ENCODE measurements at places on chromosomes 5 and 9. TPM values are rescaled to one million over a fixed set of nuclear protein-coding genes. Genes with fewer than 3 reads are reported as not detected.

The PAEP gene
- total RNA-seq: not detected

DNA sequence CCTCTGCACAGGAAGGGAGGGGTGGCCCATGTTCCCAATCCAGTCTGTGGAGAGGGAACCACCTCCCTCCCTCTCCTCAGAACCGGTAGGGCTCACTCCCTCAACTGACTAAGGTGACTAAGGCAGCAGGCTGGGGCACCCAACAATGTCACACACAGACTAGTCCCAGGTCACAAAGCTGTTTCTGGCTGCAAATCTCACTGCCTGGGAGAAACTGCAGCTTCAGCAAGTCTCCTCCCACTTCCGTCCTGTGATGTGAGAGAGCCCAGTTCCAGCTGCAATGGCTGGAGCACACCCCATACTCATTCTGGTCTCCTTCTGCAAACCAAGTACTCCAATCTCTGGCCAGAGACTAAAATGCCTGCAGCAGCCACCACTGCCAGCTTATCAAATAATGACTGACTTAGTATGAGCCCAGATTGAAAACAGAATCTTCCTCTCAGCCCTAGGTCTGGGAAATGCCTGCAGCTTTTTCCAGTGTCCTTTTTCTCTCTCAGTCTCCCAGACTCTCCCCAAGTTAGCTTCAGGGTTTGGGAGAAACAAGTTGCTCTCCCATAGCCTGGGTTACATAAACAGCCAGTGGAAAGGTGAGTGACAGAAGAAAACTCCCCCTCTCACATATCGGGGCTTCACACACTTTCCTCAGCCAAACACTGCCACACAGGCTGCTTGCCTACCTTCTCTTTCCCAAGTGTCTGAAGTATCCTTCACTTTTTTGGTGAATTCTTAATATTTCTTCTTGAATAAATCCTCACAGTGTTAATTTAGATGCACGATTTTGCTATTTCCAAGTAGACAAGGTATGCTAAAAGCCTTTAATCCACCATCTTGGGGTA is 247.4 kb upstream of the RASA1 start:
- DNase-seq: no peak

GRCh38 chr9:77403239-77403638 is 225.9 kb downstream of the VPS13A start:
- no peak for DNase-seq

DNA sequence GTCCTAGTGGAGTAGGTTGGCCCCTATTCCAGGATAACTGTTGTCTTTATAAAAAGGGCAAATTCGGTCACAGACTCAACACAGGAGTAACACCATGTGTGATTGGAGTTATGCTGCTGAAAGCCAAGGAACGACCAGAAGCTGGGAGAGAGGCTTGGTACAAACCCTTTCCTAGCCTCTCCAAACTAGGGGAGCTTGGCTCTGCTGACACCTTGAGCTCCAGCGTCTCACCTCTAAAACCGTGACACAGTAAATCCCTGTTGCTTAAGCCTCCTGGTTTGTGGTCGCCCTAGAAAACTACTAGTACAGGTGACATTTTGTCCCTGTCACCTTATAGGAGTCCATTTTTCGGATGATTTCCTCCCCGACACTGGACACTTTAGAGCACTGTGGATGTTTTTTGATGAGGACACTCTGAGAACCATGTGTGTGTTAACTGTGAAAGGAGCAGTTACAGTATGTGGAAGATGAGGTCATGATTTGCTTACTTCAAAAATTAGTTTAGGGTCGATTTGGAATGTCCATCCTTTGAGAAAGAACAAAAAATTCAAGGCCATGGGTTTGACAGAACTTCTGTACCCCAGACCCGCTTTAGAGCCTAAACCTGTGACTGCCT is 167.0 kb downstream of the PDZD2 start:
- DNase-seq: no peak

GRCh38 chr9:99112750-99113413 is 8.0 kb downstream of the TGFBR1 start:
- DNase-seq: no peak

- no peak for DNase-seq
These were observed 35.2 kb upstream of the PIK3R1 start for GRCh38 chr5:68180121-68181038.

DNA sequence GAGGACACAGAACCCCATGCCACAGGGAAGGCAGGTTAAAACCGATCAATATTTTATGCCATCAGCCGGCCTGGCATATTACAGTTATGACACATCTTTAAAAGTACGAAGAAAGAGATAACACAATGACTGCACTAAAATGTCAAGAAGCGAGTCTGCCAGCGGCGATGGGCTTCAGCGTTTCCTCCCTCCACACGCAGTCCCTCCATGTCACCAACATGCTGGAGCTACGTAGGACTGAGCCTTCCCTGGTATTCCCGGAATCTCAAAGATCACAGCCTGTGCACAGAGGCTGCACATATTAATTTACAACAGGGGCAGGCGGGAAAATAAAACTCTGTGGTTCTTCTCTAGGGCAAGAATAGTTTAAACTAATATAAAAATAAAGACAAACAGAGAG is 257.7 kb downstream of the IRX1 start:
- no peak for DNase-seq

- no peak for DNase-seq
These were observed 291.3 kb upstream of the PCSK5 start for GRCh38 chr9:75599126-75599525.

GRCh38 chr9:122281368-122281767 is 16.7 kb downstream of the MRRF start:
- no peak for DNase-seq

The CDC20B gene
- not detected for total RNA-seq

The LCN1 gene
- total RNA-seq: 2.3 TPM

- no peak for DNase-seq
These were observed 19.3 kb upstream of the HSPA9 start for GRCh38 chr5:138594305-138595058.

DNA sequence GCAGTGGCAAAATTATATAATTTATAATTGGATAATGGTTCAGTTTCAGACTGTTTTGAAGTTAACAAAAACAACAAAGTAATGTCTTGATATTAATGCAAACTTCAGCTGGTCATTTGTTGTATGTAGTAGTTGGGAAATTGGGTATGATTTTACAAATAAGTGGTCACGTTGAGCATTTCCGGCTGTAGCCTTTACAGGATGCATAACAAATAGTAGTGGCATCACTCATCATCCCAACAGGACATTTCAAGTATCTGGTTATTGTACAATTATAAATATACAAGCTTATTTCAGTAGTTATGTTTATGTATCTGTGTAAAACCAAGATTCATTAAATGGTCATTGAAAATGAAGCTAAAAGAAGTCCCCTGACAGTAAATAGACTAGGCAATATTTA is 72.9 kb downstream of the SMIM15 start:
- DNase-seq: no peak

The PCSK1 gene
- total RNA-seq: 1.6 TPM

DNA sequence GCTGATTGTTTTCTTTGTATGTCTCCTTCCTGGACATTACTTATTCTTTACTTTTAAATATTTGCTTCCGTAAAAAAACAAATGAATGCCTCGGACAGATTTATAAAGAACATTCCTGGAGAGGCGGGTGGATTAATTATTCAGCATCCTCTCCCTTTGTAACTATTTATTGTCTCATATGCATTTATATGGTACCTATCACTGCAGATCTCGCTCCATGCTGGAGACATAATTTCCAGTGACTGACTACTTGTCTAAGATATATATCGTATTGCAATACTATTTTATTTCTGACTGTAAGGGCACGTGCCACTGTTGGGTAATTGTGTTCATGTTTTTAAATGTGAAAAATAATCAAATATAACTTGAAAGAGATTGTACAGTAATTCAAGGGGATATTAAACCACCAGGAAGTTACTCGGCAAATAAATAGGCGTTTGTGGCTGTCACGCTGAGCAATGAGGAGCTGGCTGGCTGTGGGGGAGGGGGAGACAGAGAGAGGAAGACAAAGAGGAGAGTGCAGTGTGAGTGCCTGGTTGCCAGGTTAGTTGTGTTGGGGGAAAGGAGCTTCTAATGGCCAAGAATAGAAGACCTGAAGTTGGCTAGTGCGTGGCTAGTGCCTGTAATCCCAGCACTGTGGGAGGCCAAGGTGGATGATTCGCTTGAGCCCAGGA is 131.8 kb upstream of the GABRP start:
- DNase-seq: peak; percentile 9

The BHMT gene
- total RNA-seq: 1.9 TPM

GRCh38 chr5:108125771-108126511 is 256.0 kb downstream of the FBXL17 start:
- no peak for DNase-seq

The SLC23A1 gene
- total RNA-seq: not detected

- no peak for DNase-seq
These were observed 124.9 kb upstream of the SMARCA2 start for GRCh38 chr9:1890201-1890600.

DNA sequence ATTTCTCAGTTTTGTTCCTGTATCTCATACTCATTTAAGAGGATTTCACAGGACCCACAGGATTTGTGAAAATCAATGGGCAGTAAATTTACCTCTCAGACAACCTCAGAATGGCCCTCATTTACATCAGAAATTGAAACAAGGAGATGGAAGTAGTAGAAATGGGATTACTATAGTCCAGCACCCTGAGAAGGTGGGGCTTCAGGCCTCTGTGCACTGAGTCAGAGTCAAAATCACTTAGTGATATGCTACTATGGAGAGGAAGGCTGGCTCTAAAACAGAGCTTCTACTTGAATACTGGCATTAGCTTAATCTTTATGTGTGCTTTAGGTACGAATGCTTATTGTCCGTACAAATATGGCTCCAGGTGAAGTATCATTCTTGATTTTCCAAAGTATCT is 159.3 kb downstream of the CEP120 start:
- DNase-seq: no peak

GRCh38 chr5:31731710-31732301 is 92.9 kb downstream of the PDZD2 start:
- DNase-seq: no peak

DNA sequence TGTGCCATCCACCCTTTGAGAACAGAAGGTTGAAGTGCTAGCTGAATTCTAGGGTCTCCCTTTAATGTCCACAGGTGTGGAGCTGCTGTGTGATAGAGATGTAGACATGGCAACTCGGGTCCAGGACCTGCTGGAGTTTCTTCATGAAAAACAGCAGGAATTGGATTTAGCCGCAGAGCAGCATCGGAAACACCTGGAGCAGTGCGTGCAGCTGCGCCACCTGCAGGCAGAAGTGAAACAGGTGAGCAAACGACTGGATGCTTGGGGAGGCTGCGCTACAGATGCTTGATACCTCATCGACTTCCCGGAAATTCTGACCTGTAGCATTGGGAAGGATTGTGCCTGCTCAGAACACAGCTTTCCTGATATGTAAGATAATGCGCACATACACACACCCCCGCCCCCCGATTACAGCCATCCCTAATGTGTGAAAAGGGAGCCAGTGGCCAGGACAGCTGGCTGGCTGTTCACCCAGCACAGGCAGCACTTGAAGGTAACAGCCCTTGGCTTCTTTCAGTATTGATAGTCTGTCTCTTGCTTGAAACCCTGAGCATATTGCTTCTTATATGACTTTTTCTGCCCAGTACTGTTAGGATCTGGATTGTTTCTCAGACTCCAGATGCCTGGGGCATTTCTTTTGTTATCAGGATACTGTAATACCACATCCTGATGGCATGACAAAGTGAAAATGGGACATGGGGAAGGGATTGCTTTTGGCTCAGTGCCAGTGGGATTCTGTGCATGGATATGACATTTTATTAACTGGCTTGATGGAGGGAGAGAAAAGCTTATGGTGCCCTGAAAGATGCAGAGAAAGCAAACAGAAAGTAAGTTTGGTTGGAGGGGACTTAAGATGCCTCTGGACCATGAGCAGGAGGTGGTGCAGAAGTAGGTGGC is 216.8 kb upstream of the OTULINL start:
- no peak for DNase-seq

GRCh38 chr9:125515983-125516940 is 190.7 kb downstream of the MAPKAP1 start:
- DNase-seq: no peak

The HTR1A gene
- not detected for total RNA-seq

- peak; percentile 53 for DNase-seq
These were observed 11.3 kb upstream of the RNF130 start for GRCh38 chr5:180082633-180083420.

DNA sequence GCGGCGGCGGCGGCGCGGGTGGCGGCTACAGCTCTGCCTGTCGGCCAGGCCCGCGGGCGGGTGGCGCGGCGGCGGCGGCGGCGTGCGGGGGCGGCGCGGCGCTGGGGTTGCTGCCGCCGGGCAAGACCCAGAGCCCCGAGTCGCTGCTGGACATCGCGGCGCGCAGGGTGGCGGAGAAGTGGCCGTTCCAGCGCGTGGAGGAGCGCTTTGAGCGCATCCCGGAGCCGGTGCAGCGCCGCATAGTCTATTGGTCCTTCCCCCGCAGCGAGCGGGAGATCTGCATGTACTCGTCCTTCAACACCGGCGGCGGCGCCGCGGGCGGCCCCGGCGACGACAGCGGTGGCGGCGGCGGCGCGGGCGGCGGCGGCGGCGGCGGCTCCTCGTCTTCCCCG is 296 bp downstream of the ZSWIM6 start:
- DNase-seq: no peak

- DNase-seq: no peak
These were observed 160.7 kb upstream of the MEF2C start for GRCh38 chr5:89043676-89044075.

GRCh38 chr5:155290937-155291336 is 277.4 kb downstream of the KIF4B start:
- no peak for DNase-seq

The FAM221B gene
- total RNA-seq: not detected

DNA sequence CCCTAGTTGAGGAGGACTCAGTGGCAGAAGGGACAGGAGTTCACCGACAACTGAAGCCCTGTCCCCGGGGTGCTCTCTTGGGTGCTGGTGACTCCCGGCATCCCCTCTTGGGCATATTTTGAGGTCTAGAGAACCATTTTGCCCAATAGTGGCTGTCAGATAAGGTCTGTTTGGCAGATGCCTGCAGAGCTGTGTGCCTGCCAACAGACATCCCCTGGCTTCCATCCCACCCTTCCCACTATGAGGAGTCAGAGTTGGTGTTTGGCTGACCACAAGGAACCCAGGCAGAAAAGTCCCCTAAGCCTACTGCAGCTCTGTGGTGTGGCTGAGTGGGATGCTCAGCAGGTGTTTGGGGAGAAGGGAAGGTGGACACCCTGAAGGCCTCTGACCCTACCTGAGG is 207.0 kb downstream of the AUH start:
- DNase-seq: no peak

The STKLD1 gene
- not detected for total RNA-seq

The NDFIP1 gene
- 56.5 TPM for total RNA-seq

GRCh38 chr5:56004874-56005273 is 10.1 kb upstream of the IL6ST start:
- no peak for DNase-seq

DNA sequence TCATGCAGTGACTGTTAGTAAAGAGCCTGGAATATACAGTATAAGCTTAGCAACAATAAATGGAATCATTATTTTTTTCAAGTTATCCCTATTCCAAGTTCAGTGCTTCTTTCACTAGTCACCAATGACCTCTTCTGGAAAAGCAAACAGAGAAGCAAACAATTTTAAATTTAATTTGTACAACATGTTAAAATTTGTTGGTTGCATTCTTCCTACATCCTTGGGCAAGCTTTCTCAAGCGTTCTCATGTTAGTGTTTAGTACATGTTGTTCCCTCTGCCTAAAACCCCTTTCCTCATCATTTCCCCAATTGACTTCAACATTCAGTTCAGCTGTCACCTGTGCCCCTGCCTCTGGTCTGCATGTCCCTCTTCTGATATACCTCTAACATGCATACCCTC is 123.4 kb downstream of the SEC61B start:
- no peak for DNase-seq

All from mesenteric fat pad (tissue), 1 donor.